ENCODE measurements at places on chromosomes 4 and X.

GRCh38 chr4:170428929-170429328, 339.2 kb upstream of the AADAT start:
- DNase-seq: no peak

- no peak for DNase-seq
Observed at GRCh38 chr4:59243038-59243437, 1957.1 kb upstream of the ADGRL3 start.

GRCh38 chr4:56215141-56215783, 172.0 kb downstream of the AASDH start:
- DNase-seq: peak; percentile 37

- DNase-seq: peak; percentile 71
Observed at GRCh38 chrX:29043746-29044145, 456.5 kb downstream of the IL1RAPL1 start.

GRCh38 chr4:80798082-80798481, 232.4 kb upstream of the BMP3 start:
- DNase-seq: no peak

GRCh38 chr4:74197080-74197479, 39.2 kb downstream of the MTHFD2L start:
- DNase-seq: peak; percentile 2

GRCh38 chr4:8258552-8259212, 10.9 kb upstream of the HTRA3 start:
- peak; percentile 70 for DNase-seq

- peak; percentile 60 for DNase-seq
Observed at GRCh38 chrX:46366381-46367207, 178.6 kb downstream of the ZNF674 start.
